ENCODE measurements at places on chromosomes 13 and 19.

GRCh38 chr19:49666120-49666444 is 349 bp downstream of the BCL2L12 start:
- no peak for DNase-seq

- no peak for DNase-seq
Measured at GRCh38 chr19:35307931-35308330, 16.0 kb downstream of the MAG start.

DNA sequence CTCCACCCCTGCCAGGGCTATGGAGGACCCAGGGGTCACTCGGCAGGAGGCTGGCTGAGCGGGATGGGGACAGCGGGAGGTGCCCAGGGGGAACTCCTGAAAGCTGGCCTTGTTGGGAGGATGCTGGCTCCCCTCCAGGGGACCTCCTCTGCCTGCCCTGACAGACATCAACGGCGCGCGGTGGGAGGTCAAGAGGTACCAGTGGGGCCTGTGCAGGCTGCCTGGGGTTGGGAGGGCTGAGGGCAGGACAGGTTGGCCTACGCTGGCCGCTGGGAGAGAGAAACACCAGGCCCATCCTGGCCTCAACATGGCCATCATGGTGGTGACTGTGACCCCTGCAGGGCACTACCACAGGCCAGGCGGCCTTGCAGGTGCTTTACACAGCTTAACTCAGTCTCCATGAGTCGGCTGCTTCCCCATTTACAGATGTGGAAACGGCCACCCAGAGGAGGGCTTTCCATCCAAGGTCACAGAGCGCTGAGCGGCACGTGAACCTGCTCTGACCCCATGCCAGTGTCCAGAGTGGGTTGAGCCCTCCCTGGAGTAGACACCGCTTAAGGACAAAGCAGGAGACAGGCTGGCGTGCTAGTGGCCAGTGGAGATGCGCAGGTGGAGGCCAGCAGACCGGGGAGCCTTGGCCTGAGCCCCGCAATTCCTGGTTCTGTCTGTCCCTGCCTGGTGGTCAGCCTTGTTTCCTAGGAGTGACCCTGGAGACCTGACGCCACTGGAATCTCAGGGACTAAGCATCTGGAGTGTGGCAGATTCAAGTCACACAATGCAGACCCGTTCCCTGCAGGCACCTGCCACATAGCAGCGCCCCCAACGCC is 27.6 kb downstream of the CEBPG start:
- DNase-seq, result no peak

DNA sequence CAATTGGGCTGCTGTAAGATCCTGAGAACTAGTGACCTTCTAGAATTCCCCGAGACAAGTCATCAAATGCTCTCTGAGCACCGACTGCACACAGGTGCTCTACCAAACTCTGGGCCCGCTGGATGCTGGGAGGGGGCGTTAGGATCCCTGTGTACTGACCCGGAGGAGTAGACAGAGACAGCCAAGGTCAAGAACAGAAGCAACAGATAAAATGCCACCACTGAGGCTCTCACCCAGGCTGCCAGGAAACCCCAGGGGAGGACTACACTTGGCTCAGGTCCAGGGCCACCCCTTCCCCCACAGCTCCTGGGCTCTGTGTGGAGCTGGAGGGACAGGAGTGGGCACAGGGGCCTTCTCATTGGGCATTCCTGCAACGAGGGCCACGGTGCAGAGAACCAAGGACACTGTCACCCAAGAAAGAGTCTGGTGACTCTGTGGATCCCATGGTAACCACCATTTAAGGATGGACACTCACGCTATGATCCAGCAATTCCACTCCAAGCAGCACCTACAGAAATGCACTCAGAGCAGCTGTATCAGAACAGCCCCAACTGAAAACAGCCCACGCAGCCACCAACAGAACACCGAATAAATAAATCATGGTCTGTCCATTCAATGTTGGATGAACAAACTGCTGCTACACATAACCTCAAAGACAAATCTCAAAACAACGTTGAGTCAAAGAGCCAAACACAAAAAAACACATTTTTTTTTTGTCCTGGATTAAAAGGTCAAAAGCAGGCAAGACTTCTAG is 16.8 kb upstream of the SLC35E1 start:
- no peak for DNase-seq

GRCh38 chr19:29040951-29041350 is 172.0 kb downstream of the UQCRFS1 start:
- no peak for DNase-seq

DNA sequence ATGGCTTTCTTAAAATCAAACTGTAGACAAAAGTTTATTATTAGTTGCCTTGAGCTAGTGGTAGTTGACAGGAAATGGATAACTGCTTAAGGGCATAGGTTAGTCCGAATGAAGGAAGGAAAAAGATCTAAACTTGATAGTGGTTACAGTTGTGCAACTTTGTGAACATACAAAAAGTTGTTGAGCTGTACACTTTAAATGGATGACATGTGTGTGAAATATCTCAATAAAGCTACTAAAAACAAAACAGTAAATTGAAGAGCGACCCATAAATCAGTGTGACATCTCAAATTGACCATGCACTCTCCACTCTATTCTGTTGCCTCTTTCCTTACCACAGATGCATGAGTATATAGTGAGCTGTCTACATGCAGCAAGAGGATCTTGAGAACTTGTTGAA is 1757.8 kb downstream of the PCDH9 start:
- DNase-seq, result no peak

DNA sequence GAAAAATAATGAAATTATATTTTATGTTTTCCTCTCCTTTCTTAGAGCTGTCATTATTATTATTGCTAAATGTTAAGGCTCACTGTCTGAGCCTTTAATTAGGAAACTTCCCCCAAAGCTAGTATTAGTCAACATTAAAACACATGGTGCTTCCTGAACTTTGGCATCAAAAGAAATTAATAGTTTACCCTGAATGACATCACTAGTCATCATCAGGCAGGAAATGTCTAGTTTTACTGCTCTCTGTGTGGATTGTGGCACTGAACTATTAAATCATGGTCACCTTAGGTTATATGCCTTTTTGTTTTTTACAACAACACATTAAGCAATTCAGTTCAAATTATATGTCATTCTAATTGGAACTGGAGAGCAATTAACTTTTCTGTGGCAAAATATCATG is 595.5 kb downstream of the SLITRK1 start:
- no peak for DNase-seq

GRCh38 chr13:101209206-101209893 is 207.0 kb downstream of the NALCN start:
- DNase-seq, result no peak

GRCh38 chr19:11069561-11069960 is 19.7 kb upstream of the LDLR start:
- DNase-seq, result no peak

DNA sequence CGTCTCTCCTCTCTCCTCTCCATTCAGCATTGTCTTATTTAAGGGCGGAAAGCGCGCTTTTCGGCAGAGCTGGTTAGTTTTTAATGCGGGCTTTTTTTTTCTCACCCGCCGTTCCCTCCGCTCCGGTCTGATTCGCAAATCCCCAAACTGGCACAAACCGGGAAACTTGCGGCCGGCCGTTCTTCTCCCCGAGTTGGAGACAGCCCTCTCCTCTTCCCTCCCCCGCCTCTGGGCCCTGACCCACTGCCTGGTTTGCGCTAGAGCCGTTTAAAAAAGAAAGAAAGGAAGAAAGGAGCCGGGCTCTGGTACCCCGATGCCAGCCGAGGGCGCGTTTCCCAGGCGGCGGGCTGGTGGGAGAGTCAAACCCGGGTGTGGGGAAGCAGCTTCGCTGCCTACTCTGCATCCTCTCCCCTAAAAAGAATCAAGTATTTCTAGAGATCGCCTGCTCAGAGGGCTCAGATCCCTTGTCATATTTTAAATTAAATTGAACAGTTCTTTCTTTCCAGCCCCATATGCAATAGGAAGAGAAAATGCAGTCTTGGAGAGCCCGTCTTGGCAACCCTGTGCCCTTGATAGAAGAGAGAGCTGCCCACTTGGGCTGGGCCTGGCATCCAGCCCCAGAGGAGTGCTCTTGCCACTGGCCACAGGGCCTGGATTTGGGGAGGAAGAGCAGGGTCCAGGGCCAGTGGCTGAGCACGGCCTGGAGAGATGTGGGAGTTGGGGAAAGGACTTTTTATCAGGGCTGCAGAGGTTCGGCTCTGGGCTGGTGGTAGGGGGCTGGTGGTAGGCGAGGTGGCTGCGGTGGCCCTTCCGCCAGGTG is 19.0 kb downstream of the NFIX start:
- DNase-seq, result no peak

DNA sequence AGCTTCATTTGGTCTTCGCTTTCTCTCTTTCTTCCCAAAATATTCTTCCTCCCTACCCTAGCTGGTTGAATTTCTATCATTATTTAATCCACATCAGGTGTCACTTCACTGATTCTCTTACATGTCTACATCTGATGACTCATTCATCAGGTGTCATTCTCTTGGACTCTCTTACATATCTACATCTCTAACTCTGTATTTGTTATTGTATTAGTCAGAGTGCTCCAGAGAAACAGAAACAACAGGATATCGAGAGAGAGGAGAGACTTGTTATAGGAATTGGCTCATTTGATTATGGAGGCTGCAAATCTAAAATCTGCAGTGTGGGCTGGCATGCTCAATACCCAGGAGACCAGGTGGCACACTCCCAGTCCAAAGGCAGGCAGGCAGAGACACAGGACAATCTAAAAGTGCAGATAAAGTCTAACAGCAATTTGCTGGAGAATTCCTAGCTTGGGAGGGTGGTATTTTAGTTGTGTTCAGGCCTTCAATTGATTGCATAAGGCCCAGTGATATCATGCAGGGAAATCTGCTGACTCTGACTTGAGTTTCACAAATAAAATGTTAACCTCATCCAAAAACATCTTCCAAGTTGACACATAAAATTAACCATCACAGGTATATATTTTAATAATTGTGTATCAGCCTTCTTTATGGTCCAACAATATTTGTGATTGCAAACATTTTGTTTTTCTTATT is 541.4 kb upstream of the SLITRK5 start:
- no peak for DNase-seq

GRCh38 chr19:47615714-47616113 is 6.8 kb downstream of the BICRA start:
- no peak for DNase-seq

GRCh38 chr19:32018014-32018413 is 327.4 kb upstream of the ZNF507 start:
- no peak for DNase-seq

- no peak for DNase-seq
Measured at GRCh38 chr13:20247403-20247802, 15.3 kb upstream of the GJB6 start.

DNA sequence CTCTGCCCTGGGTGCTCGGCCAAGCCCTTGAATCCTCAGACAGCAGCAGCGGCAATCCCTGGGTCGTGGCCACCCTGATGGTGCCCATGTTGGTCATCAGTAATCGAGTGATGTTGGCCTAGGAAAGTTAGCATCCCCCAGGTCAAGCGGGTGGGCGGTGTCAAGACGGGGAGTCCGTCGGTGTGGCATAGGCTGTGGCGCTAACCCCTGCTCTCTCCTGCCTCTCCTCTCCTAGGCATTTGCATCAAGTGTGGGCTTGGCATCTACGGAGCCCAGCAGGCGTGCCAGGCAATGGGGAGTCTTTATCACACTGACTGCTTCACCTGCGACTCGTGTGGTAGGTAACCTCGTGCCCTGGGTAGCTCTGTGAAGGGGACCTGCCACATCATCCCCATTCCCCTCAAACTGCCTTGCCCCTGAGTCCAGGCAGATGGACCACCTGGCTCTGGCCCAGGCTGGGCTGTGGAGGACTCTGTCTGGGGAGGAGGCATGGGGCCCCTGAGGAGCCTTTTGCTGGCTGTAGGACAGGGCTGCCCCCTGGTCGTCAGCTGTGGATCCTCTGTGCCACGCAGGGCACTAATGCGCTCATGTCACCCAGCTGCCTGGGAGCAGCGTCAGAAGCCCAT is 8.7 kb downstream of the WTIP start:
- no peak for DNase-seq

GRCh38 chr19:40056505-40056904 is 474 bp upstream of the ZNF780B start:
- DNase-seq, result no peak

DNA sequence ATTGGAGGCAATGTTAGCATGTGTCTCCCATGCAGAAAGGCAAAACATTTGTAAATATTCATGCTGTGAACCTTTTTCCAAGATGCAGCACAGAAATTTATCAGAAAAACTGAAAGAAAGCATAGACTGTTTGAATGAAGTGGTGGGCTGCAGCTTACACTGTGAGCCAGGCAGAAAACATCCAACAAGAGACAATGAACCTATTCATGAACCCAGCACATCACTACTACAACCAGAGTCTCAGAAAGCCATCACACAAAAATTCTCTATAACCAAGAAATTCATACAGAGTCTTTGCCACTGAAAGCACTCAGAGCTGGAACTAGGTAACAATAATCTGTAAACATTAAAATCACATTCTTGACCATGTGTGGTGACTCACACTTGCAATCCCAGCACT is 448.9 kb downstream of the UQCRFS1 start:
- DNase-seq, result no peak
